ENCODE measurements at places on chromosomes 13 and 19. TPM values are rescaled to one million over a fixed set of nuclear protein-coding genes. Genes with fewer than 3 reads are reported as not detected.
A peak's percentile ranks its signal among the peaks of the same experiment; 100 is the strongest.

DNA sequence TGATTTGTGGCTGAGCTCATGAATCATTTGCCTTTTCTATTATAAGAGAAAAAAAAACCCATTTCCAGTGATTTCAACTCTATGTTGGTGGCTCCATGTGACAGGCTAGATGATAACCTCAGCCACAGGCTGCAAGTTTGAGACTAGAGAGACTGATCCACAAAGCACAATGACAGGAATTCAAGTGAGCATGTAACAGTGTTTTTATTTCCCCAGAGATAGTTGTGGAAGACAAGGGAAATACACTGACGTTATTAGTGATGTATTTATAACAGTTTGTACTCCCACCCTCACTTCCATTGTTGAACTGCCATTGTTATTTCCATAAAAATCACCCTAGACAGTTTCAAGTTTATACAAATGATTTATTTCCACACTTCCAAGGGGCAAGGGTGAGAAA is 27.9 kb upstream of the EDNRB start:
- peak; percentile 24 for DNase-seq

- DNase-seq, result no peak
Observed at GRCh38 chr19:15191982-15192381, 8.8 kb downstream of the NOTCH3 start.

DNA sequence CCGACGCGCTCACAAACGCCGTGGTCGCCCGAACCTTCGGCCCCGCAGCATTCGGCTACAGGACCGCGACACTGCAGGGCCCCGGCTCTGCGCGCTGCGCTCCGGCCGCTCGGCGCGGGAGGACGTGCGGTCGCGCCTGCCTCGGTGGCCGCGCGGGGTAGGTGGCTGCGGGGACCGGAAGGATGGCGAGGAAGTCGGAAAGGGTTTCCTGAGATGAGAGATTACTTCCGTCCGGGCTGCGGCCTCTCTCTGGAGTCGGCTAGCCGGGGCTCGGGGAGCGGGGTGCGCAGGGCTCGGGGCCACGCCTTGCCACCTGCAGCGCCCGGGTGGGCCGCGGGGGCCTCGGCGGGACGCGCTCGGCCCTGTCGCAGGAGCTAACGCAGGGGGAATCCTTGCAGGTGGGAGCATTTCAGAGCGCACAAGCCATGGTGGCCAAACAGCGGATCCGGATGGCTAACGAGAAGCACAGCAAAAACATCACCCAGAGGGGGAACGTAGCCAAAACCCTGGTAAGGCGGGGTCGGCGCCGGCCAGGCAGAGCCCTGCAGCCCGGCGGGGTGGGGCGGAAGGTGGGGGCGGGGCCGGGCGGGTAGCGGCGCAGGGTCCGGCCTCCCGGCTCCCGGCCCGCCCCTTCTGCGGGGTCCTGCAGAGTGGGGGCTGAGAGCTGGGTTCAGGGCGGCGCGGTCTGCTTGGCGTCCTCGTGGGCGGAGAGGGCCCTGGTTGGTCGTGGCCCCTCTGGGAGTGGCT is at the start of gene SERP2:
SERP2 (plus strand) TSS at position 224 of the 747 bp plus-strand sequence; CDS start at position 426, 202 bp downstream.
- no peak for DNase-seq

DNA sequence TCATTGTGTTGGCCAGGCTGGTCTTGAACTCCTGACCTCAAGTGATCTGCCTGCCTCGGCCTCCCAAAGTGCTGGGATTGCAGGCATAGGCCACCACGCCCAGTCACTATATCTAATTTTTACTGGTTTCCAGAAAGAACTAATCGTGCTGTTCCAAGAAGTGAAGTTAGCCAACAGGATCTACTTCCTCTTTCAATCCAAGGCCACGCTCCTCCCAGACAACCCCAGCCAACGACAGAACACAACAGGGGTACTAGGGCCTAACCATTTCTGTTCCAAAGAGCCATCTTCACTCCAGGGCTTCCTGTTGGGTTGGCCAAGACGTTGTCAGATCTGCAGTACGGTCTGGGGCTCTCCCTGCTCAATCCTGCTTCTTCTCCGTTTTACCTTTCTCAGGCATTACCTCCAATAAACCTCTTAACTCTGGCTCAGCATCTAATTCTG is 7.0 kb upstream of the LSM14A start:
- DNase-seq, result no peak

The C19orf53 gene
- polyA plus RNA-seq, result 82.6 TPM

Data from left renal pelvis (tissue), 4 donors.